Stimulated activated CD4-positive, alpha-beta T cell treated with anti-CD3 and anti-CD28 coated beads, Interleukin-1b, Interleukin-23, amount 100 ng/mL, for 1 hour (primary cell): ENCODE measurements at places on chromosomes 5 and 9.

GRCh38 chr9:97527626-97528528 is 26.4 kb downstream of the TMOD1 start:
- DNase-seq = no peak

GRCh38 chr9:88590558-88591146 is 55.7 kb downstream of the NXNL2 start:
- no peak for DNase-seq

GRCh38 chr5:180990882-180991242 is 2.2 kb downstream of the BTNL3 start:
- DNase-seq = no peak

DNA sequence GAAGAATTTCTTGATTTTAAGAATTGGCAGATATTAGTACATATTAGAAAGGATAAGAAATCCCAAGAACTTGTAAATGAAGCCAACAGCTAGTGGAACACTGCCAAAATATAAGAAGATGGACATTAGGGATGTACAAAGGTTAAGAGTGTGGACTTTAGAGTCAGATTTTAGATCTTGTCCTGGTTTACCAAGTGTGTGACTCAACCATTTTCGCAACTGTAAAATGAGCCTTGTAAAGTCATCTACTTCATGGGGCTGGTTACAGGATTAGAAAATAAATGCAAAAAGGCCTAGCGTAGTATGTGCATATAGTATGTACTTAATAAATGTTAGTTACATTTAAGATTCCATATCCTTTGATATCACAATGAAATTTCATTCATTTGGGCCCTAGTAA is 260.0 kb downstream of the RAB3C start:
- no peak for DNase-seq

DNA sequence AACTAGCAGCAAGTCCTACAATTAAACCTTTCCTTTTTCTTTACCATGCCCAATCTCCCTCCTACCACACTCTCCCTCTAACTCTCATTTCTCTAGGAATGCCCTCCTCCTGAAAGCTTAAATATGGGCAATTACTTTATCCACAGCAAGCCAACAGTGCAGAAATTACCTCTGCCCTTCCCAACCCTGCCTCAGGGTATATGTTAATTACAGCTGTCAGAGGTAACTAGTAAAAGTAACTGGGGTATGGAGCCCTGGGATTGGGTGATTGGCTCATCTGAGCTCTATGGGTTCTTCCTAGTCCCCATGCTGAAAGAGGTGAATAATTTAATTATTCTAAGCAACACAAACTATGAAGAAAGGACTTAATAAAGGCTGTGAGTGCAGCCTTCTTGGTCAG is 478.9 kb upstream of the NMUR2 start:
- no peak for DNase-seq

- peak; percentile 17 for DNase-seq
These were observed 1.4 kb downstream of the PTGR1 start for GRCh38 chr9:111597852-111598732.

DNA sequence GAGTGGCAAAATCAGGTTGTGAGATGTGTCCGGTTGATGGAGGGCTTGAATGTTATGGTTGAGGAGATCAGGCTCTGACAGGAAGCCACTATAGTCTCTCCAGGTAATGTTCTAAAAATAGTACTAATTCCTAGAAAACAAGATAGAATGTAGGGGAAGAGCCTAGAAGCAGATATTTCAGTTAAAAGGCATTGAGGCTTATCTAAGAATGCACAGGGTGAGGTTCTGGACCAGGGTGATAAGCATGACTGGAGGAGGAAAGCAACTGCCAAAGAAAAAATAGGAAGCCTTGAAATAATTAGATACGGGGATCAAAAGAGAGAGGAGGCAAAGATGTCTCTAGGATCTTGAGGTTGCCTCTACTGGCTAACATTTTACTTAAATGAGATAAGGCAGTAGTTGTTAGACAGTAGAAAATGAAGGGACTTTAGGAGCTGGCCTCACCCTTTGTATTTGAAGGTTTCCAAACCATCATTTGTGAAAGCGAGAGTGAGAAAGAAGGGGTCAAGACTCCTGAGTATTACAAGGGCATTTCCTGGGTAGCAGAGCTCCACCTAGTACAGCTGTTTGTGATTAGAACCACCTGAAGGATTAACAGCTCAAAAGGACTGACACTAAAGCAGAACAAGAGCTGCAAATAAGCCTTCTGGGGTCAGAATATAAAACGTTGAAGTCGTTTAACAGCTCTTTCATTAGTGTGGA is 15.4 kb upstream of the ARL15 start:
- DNase-seq = no peak

DNA sequence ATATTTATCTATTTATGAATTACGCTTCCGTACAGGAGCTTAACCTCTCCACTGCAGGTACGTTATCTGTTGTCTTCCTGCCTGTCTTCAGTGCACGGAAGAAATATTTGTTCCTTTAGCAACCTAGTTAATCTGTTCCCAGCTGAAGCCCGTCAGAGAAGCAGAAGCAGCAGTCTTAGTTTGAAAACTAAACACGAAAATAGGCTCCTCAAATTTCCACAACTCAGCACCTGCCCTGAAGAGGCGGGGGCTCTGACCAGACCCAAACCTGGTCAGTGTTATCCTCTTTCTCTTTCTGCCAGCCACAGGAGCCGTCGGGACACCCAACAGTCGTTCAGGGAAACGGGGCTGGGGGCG is 462 bp downstream of the NUDCD2 start:
- no peak for DNase-seq

DNA sequence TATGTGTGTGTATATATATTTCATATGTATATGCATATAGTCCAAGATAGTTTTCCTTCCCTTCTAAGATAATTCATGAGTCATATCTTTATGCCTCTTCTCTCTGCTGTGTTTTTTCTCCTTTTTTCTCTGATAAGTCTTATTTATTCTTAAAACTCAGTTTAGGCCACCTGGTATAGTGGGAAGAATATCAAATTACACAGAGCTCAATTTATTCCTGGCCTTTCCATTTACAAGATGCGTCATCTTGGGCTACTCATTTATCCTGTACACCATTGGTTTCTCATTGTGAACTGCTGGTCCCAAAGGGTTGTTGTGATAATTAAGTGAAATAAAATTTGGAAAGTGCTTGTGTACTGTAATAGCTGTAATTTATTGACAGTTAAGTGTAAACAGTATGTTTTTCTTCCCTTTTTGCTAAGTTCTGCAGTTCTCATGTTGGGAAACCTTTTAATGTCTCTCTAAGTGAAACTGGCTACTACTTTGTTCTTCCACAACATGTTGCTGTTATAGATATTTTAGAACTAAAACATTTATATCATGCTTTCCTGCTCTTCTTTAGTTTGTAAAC is 19.4 kb downstream of the CCDC171 start:
- no peak for DNase-seq

DNA sequence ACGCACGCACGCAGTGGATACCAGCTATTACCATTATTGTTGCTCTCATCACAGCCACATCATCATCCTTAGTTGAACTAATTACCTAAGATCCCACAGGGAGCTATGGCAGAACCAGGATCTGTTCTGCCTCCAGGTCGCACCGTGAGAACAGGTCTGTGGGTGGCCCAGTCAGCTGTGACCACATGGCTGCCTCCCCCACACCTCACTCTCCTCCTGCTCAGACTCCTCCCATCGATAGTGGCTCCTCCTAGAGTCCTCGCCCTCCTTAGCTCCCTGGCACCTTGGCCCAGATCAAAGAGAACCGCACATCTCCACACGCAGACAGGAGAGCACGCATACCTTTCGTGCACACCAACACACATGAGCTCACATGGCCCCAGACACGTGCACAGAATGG is 32.4 kb upstream of the RPL26L1 start:
- DNase-seq = no peak

DNA sequence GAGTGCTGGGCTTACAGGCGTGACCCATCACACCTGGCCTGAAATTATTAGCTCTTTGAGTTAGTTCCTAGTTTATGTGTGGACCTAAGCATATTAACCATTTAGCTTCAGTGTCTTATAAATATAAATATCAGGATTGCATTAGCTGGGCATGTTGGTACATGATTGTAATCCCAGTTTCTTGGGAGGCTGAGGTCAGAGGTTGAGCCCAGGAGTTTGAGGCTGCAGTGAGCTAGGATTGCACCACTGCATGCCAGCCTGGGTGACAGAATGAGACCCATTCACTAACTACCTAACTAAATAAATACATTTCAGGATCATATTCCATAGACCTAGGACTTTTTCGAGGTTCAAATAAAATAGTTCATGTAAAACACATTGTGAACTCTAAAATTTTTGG is 129.8 kb downstream of the VPS13A start:
- DNase-seq = no peak

- DNase-seq = no peak
These were observed 989.8 kb downstream of the TLE4 start for GRCh38 chr9:80561526-80561925.

DNA sequence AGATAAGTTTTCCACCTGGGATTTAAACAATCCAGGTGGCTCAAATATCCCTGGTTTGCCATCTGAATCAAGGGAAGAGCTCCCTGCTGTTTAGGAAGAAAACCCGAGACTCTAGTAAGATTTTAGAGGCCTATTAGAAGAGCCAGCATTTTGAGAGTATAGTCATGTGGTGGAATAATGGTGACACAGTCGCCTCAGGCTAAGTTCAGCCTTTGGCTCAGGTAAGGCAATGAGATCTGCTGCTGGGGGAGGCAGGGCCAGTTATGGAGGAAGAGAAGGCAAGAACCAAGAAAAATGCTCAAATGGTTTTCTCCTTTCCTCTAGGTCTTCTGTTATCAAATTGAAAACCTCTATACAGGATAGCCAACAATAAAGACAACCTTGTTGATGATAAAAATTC is 16.2 kb downstream of the RAD1 start:
- DNase-seq = no peak

DNA sequence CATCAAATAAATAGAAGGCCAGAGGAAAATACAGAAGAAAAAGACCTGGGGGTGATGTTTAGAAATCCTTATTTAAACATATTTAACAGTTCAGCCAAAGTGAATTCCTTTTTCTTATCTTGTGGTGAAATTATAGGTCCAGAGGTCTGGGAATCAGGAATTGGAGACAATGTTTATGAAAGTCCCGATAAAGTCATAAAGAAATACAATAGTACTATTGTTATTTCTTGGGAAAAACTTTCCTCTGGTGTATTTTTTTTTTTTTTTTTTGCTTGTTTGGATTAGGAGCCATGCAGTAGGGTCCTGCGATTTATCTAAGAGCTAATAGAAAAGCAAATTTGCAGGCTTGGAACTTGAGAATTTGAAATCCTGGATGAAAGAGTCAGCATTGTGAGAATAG is 426 bp downstream of the C7 start:
- no peak for DNase-seq

GRCh38 chr5:165325221-165325620 is 1819.8 kb downstream of the MAT2B start:
- DNase-seq = no peak

GRCh38 chr9:64773491-64773931 is 511.5 kb downstream of the FOXD4L5 start:
- DNase-seq = no peak

- DNase-seq = no peak
These were observed 8.3 kb upstream of the NRARP start for GRCh38 chr9:137310189-137311052.

- no peak for DNase-seq
These were observed 5.5 kb downstream of the C5orf15 start for GRCh38 chr5:133962801-133963476.

GRCh38 chr5:77797136-77797535 is 21.0 kb upstream of the TBCA start:
- no peak for DNase-seq

- no peak for DNase-seq
These were observed 40.8 kb upstream of the LARP1 start for GRCh38 chr5:154714266-154714986.

DNA sequence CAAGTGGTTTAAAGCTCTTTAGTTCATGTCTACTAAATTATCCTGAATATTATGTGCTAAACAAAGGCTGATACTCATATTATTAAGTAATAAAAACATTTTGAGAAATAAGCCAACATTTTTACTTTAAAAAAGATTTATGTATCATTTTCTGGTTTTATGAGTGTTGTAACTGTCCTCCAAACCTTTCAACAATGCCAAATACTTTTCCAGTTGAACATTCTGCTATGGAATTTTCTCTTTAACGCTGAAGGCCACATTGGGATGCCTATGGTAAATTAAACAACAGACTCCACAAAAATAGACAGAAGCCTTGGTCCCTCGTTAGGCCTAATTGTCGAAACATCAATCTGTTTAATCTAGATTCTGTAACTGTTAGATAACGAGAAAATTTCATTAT is 131.3 kb downstream of the GLIS3 start:
- DNase-seq = no peak

GRCh38 chr5:174316326-174316725 is 270.8 kb downstream of the NSG2 start:
- no peak for DNase-seq

DNA sequence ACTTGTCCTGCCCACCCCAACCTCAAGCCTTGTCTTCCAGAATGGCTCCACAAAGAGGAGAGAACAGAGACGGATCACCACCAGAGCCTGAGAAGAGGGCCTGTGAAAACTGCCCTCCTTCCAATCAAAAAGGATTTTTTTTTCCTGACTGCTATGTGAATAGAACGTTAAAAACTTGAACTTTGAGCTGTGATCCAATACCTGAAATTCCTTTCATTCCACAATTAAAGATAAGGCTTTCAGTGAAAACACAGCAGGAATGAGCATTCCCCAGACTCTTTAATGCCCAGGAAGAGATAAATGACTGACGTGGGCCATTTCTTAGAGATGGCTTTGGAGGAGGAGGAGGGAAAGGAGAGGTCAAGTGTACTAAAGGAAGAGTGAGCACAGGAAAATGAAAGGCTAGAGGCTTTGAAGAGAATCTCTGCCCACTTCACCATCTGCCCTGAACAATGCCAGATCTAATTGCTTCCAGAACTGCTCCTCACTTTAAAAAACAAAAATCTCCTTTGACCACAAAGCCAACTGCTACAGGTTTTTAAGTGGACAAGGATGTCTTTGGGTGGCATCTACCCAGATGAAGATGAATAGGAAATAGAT is 177.9 kb upstream of the MAP3K1 start:
- no peak for DNase-seq

- DNase-seq = no peak
These were observed 12.9 kb downstream of the PRRC2B start for GRCh38 chr9:131406563-131407436.

DNA sequence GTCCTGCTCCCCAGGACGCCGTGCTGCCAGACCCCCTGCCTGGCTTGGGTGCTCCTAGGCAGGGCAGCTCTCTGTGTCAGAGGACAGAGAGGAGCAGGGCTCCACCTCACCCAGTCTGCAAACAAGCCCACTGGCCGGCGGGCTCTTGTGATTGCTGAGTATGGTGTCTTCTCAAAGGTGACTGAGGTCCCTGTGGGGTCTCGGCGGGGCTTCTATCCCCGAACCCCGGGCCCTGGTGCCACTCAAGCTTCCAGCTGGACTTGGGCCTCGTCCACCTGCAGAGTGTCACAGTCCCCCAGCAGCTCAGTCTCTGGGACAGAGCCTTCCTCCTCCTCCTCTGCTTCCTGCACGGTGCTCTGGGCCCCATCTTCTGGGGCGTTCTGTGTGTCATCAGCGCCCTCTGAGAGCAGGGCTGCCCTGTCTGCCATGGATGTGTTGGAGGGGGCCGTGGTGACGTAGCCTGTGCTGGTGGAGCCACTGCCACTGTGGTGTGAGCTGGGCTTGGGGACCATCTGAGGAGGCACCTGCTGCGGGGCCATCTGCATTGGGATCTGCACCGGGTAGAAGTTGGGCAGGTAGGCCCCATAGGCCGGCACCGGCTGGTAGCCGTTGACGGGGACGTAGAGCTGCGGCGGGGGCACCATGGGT is 226.5 kb downstream of the ROR2 start:
- no peak for DNase-seq
